ENCODE measurements at places on chromosomes 6 and 20.
A peak's percentile ranks its signal among the peaks of the same experiment; 100 is the strongest.

GRCh38 chr6:34460796-34461507 is 4.9 kb upstream of the PACSIN1 start:
- no peak for DNase-seq

DNA sequence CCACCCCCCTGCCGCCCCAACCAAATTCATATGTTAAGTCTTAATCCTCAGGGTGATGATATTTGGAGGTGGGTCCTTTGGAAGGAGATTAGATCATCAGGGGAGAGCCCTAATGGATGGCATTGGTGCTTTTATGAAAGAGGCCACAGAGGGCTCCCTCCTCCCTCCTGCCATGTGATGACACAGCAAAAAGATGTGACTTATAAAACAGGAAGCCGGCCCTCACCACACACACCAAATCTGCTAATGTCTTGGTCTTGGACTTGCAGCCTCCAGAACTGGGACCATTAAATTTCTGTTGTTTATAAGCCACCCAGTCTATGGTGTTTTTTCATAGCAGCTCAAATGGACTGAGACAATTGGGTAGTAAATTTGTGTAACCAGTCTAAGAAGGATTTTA is 176.3 kb downstream of the ADGRG6 start:
- no peak for DNase-seq

DNA sequence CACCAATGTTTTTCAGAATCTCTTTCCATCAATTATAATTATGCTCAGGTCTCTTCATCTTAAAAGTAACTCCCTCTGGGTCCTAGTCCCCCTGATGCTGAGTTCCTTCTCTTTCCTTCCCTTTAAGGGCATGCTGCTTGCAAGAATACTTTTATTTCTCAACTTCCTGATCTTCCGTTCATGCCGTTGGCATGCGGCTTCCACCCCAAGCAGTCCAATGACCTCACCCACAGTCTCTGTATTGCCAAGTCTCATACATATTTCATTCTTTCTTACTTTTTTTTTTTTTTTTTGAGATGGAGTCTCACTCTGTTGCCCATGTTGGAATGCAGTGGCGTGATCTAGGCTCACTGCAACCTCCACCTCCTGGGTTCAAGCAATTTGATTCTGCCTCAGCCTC is 83.5 kb downstream of the NDUFAF5 start:
- DNase-seq: no peak

DNA sequence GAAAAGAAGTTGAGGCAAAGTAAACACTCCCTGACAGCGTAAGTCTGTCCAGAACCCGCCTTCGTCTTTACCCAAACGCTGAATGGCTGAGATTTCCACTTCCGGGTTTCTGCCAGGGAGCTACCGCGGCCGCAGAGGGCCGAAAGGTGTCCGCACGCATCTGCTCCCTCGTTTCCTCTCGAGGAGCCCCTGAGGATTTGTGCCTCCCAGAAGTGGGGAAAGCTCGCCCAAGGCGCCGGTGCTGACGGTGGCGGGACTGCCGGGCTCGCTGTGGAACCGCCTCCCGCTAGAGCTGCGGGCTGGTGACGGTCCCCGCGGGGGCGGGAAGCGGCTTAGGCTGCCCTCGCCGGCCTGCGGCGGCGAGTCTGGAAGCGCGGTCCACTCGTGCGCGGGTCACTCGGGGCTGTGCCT is 1760.2 kb upstream of the DEFB115 start:
- DNase-seq: peak; percentile 20

GRCh38 chr6:96899451-96899998 is 1.8 kb upstream of the NDUFAF4 start:
- no peak for DNase-seq

GRCh38 chr6:90459225-90459758 is 127.6 kb downstream of the MAP3K7 start:
- DNase-seq: no peak

- no peak for DNase-seq
Measured at GRCh38 chr6:163019926-163020325, 292.2 kb downstream of the PACRG start.

DNA sequence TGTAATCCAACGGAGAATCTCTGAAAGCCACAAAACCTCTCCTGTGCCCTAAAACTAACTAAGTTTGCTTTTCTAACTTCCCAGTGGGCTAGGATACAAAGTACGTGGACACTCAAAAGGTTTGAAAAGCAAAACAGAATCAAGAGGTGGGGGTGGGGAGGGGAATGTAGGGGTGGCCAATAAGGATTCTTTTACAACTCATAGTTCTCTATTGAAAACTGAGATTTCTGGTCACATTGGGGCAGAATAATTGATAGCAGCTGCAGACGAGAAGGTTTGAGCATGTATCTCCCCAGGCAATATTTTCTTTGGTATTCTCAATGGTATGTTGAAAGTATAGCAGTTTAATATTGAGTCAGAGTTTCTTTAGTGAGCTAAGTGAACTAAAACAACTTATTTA is 376.7 kb upstream of the CITED2 start:
- no peak for DNase-seq

DNA sequence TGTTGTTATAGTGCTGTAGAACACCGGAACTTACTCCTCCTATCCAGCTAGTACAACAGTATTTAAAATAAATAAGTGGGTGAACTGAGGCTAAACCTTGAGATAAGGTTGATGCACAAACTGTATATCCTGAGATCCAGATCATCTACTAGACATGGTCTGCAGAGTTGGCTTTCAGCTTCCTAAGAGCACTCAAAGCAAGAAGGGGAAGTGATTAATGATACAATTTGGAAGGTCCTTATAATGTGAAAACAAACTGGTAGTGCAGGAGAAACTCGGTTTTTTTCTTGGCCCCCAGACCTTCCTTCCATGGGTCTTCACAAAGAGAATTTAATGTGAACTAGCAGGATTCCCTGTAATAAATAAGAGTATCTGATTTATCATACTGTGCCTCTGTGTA is 27.4 kb upstream of the RREB1 start:
- no peak for DNase-seq

DNA sequence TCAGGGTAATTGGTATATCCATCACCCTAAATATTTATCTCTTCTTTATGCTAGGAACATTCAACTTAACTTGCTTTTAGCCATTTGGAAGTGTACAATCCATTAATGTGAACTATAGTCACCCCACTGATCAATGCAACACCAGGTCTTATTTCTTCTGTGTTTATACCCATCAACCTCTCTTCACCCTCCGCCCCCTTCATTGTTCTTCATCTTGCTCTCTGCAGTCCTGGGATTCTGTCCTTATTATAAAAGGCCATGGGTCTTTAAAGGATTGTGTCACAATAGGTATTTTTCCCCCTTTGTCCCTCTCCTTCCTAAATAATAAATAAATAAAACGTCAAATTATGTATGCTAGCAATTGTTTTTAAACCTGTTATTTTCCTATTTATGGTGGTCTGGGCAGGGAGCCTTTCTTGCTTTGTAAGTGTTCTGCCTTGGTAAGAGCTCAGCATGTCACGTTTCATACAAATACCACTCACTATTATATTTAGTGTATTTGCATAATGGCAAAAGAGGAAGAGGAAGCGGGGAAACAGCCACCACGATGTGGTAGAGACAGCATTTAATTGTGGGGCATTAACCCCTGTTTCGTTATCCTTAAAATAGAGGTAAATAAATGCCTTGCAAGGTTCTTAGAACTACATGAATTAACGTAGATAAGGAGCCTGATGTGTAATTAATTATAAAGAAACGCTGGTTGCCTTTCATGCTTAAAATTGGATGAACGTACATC is 1.9 kb downstream of the ABRACL start:
- no peak for DNase-seq

GRCh38 chr6:134908906-134909516 is 40.9 kb downstream of the ALDH8A1 start:
- no peak for DNase-seq

DNA sequence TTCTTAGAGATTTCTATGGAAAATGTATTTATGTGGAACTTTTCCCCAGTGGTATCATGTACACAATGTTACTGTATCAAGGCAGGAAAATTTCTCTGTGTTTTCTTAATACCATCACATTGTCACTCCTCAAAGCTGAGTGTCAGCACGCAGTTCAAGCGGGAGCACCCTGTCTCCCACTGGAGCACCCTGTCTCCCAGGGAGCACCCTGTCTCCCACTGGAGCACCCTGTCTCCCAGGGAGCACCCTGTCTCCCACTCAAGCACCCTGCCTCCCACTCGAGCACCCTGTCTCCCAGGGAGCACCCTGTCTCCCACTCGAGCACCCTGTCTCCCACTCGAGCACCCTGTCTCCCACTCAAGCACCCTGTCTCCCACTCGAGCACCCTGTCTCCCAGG is 51.3 kb downstream of the PSMG4 start:
- DNase-seq: no peak

DNA sequence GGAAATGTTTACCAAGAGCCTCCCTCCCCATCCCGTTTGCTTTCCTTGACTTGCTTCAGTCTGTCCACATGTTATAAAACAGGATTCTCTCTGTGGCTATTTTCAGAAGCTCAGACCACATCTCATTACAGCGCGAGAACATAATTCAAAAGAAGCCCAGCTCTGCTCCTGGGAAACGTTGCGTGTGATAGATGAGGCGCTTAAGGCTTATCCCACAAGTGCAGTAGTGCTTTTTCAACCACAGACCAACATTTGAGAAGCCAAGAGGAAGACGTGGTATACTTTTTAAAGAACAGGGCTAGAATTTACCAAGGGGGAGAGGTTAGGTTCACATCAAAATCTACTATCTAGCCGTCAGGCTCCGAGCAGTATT is 239.5 kb downstream of the SLC24A3 start:
- no peak for DNase-seq

- no peak for DNase-seq
Measured at GRCh38 chr20:8853805-8854338, 215.0 kb upstream of the PLCB4 start.

DNA sequence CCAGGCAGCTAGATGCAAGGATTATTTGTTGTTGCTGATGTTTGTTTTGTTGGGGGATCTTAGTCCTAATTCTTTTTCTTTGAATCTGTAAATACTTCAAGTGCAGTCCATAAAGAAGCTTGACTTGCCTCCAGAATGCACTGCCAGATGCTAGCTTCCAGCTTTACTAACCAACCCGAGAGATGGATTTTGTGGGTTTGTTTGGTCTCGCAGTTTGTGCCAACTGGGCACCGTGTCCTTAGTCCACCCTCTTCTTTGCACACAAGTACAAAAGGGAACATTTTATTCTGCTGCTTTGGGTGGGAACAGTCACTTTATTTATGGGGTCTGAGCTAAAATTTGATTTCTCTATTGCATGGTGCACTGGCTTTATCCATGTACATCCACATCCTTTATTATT is 212.0 kb downstream of the PLCB1 start:
- no peak for DNase-seq

- no peak for DNase-seq
Measured at GRCh38 chr20:16477632-16478031, 95.6 kb downstream of the KIF16B start.

GRCh38 chr6:119915971-119916370 is 566.4 kb upstream of the MAN1A1 start:
- DNase-seq: no peak

DNA sequence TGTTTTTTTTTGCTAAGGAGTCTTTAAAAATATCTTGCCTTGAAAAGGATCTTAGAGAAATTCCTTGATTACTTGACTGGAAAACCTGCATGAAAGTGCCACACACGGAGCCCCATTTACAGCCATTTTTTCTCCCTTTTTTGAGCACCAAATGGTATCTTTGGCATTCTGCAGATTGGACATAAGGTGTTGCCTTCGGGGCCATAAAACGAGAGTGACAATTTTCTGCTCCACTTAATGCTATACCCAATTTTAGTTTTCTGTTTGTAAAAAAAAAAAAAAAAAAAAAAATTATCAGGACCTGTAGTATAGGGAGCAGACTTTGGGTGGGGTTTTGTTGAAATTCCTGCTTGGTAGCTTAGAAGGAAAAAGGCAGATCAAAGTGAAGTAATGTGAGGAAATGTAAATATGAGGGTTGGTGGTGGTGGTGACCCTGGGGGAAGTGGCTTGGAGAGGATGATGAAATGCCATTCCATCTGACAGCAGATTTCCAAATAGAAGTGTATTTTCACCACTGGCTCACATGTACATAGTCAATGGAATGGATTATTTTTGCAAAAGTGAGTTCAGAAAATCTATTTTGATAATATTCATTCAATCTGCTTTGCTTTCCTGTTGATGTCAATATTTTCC is 212.1 kb upstream of the SOX4 start:
- no peak for DNase-seq

DNA sequence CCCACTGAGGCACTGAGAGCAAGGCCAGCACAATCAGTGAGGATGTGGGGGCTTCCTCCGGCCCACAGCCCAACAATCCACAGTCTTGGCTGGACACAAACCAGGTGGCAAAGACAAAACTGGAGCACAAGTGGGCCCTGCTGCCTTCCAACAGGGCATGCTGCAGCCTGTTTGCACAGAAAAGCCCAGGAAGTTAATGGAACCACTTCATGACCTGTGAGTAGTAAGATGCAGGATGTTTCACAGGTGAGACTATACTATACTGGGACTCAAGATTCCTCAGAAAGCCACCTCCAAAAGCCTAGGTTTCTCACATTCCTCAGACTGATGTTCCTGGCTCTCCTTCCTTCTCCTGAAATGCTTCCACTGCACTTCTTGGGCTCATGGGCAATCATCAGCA is 235.5 kb downstream of the KIF16B start:
- no peak for DNase-seq

DNA sequence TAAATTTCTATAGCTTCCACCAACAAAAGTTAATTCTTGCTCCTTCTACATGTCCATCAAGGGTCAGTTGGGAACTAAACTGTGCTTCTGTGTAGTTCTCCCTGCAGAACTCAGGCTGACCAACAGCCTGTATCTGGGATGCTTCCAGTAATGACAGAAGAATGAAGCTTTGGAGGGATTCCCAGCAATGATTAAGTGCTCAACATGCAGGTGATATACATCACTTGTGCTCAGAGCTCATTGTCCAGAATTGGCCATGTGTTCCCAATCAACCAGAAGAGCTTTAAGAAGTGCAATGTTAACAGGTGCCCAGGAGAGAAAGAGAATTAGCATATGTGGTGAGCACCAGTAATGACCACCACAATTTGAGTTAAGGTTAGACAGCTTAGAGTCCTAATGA is 37.4 kb upstream of the SNRPB2 start:
- no peak for DNase-seq

- no peak for DNase-seq
Measured at GRCh38 chr6:167405778-167406532, 81.1 kb downstream of the TTLL2 start.

GRCh38 chr6:111593512-111593816 is 12.2 kb downstream of the TRAF3IP2 start:
- DNase-seq: no peak

Measured in CD4-positive, alpha-beta T cell (primary cell).